Stimulated activated CD8-positive, alpha-beta memory T cell treated with anti-CD3 and anti-CD28 coated beads, Interleukin-7, amount 100 ng/mL, for 48 hours (primary cell): ENCODE measurements at places on chromosomes 4 and X.

GRCh38 chrX:9635803-9636202 lies 129.8 kb downstream of the GPR143 start:
- no peak for DNase-seq

- DNase-seq: no peak
Measured at GRCh38 chr4:122639181-122639580, 18.3 kb upstream of the IL21 start.

DNA sequence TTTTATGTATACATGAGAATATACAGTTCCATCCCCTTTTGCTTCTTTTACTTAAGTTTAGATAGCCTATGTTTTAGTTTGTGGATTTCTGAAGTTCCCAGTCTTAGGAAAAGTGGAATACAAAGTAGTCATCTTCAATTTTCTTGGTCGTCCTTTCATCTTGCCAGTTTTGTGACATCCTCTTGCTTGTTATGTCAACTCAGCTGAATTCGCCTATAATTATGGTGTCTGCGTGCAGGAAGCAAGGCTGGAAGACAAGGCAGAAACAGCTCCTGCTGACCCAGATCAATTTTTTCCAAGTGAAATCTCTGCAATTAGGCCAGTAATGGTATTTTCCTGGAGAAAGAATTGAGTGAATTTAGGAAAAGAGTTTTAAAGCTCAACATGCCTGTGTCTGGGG lies 28.1 kb upstream of the NYX start:
- no peak for DNase-seq

GRCh38 chrX:66167431-66167830 lies 3.4 kb downstream of the HEPH start:
- DNase-seq: no peak

GRCh38 chr4:74822603-74823002 lies 28.3 kb upstream of the BTC start:
- no peak for DNase-seq

GRCh38 chr4:78666830-78667258 lies 109.3 kb upstream of the BMP2K start:
- DNase-seq: no peak

- DNase-seq: no peak
Measured at GRCh38 chrX:39819921-39820849, 277.6 kb downstream of the BCOR start.

DNA sequence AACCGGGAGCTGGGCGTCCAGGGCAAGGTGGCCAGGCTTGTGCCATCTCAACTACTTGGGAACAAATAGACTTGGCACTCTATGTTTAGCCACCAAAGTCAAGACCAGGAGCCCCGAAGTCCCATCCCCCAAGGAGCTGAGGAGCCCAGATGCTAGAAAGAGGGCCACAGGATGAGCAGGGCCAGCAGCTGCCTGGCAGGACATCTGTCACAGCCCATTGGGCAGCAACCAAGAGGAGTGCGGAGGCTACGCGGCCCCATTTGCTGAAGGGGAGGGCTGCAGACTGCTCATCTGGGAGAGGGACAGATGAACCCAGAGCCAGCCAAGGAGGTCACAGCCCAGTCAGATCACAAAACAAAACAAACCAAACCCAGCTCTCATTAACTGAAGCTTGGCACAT lies 22.9 kb upstream of the SOWAHD start:
- DNase-seq: no peak

GRCh38 chr4:136400829-136401228 lies 1131.5 kb downstream of the PCDH18 start:
- no peak for DNase-seq

DNA sequence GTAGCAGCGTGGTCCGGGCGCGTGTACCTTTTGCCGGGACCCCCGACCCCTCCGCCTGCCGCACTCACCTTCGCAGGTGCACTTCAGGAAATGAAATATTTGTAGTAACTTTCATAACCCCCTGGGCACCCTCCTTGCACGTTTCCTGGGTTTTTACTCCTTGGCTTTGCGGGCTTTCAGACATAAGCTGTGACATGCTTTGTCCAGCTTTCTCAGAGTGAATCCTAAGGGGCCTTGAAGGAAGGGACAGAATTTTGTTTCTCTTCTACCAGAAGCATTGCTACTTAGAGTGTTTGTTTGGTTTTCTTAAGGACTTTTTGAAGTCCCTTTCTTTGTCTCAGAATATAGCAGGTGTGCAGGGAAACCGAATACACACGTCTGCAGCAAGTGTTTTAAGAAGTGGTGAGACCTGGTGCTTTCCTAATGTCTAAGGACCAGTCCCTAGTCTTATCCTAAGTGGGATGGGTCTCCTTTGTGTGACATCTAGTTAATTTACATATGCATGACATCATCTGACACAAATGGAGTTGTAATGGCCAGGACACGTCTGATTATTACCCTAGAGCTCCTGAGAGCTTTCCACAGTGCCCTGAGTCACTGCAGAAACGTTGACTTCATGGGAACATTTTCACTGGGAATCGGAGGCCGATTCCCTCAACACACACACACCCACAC lies 1.3 kb downstream of the FAM149A start:
- no peak for DNase-seq

DNA sequence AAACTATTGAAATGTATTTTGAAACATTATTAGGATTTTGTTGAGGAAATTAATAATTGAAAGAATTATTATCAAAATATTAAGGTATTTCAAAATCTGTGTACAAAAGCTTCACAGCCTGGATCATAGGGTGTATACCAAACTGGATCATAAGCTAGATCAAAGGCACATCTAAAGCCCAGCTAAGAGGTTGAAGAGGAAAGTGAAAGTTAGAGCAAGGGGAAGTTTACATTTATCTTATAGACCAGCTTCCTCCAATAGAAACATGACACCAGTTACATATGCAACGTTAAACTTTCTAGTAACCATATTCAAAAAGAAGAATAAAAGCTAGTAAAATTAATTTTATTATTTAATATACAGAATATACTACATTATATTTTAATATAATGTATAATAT lies 227.2 kb upstream of the BMP3 start:
- no peak for DNase-seq

DNA sequence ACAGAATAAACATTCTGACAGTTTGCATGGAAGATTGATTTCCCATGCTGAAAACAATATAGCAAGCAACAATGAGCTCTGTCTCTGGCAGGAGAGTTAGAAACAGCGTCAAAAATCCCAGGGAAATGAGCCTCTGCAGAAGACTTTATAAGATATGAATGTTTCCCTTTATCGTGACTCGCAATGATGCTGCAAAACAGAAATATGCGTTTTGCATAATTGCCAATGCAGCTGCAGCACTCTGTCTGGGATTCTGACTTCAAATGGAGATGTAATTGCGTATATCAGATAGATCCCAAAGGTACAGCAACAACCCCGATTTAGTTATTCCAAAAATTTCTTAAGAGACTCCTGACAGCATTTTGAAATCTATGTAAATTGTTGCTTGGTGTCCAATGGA lies 702.4 kb upstream of the EPHA5 start:
- DNase-seq: no peak

DNA sequence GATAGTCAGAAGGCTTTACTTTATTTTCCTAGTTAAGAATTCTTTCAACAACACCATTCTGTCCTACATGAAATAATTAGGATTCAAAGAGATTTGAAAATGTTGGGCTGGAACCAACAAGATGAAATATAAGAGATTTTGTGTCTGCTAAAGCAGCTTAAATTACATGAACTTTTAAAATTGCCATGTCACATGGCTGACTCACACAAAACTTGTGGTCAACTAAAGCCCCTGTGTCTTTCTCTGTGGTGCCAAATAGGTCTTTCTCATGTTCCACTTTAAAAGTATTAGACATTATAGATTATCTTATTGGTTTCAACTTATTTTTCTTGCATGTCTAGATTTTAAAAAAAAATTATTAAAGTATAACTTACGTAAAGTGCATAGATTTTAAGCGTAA lies 60.8 kb upstream of the FHL1 start:
- no peak for DNase-seq

- DNase-seq: no peak
Measured at GRCh38 chrX:25175743-25176142, 160.0 kb upstream of the ARX start.

GRCh38 chr4:186932196-186932595 lies 208.5 kb upstream of the FAT1 start:
- DNase-seq: no peak

DNA sequence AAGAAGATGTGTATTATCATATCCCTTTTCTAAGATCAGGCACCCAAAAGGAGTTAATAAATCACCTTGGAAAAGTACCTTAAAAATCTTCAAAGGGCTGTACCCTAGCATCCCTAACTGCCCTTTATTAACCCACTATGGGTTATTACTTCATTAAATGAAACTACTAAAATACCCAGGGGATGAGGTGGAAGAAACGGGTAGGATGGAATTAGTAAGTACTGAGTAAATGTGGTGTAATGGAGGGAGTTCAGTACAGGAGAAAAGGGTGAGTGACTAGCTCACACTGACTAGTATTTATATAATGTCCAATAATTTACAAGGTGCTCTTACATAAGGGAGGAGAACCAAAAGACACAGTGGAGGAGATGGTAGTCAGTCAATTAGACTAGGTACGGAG lies 51.0 kb upstream of the RASGEF1B start:
- no peak for DNase-seq

DNA sequence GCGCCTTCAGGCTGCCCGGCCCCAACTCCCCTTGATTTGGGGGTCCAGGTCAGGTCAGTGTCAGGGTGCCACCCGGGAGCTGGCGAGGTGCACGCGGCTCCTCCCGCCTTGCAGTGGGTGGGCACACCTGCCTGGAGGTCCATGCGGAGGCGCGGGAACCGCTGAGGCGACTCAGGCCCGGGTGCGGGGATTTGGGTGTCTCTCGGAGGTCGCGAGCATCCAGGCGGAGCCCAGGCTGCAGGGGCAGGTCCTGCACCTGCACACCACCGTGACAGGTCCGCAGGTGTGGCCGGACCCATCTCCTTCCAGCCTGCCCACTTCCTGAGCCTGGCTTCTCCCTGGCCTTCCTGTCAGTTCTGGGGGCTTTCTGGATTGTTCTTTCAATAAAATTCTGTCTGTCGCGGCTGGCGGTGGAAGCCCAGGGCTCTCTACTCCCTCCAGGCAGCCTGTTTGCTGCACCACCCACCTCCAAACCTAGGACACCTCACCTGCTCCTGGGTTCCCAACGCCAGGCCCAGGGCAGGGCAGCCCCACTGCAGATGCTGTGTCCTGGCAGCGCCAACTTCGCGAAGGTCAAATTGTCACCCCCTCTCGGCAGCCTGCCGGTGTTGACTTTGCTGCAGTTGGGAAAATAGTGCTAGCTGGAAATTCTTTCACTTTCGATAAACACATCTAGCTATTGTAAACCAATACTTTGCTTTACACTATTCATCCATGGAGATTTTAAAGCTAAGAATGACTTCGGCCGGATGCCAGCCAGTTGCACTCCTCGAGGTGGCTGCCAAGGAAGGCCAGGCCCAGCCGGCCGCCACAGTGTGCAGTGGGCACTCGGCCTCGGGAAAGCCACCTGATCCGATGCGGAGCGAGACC lies 35.9 kb downstream of the FGFRL1 start:
- DNase-seq: no peak

GRCh38 chr4:176307666-176307930 lies 12.2 kb upstream of the SPCS3 start:
- DNase-seq: no peak

GRCh38 chrX:108312957-108313356 lies 125.3 kb downstream of the COL4A6 start:
- no peak for DNase-seq

DNA sequence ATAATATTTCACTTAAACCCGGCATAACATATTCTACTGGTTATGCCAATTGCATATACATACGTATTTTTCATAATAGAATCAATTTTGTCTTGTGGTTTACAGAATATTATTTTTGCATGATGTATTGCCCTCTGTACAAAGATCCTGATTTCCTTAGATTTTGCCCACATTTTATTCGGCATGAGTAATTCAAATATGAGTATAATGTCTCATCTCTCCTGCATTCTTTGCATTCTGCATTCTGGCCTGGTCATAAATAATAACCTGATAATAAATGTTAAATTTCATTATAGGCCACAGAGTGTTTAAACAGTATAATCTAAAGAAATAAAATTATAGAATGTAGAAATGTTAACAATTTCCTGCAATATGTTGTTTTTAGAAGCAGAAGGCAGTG lies 205.3 kb downstream of the TLL1 start:
- DNase-seq: no peak

DNA sequence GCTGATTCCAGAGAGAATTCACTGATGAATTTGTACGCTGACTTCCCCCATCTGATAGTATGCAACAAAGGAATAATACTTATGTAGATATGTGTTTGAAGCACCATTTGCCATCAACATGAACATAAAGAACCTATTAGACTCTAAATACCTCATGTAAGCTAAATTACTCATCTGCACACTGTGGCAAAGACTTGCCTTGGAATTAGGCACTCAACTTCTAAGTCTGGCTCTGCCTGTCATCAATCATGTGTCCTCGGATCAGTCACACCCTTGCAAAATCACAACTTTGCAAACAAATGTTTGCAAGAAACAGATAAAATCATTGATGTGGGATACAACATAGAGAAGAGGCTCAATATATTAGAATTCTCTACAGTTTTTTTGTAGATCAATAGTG lies 169.9 kb upstream of the LDB2 start:
- DNase-seq: no peak

- no peak for DNase-seq
Measured at GRCh38 chr4:34800953-34801352, 1443.4 kb downstream of the ARAP2 start.

DNA sequence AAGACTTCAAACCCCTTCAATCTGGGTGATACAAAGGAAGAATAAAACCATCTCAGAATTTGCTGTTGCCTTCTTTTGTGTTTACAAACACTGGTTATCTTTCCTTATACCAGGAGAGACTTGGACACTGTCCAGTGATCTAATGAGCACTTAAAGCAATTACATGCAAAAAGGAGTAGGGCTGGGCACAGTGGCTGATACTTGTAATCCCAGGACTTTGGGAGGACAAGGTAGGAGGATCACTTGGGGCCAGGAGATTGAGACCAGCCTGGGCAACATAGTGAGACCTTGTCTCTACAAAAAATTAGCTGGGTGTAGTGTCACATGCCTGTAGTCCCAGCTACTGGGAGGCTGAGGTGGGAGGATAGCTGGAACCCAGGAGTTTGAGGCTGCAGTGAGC lies 95.7 kb upstream of the DRD5 start:
- no peak for DNase-seq

- no peak for DNase-seq
Measured at GRCh38 chrX:23509256-23509655, 158.0 kb upstream of the PRDX4 start.

DNA sequence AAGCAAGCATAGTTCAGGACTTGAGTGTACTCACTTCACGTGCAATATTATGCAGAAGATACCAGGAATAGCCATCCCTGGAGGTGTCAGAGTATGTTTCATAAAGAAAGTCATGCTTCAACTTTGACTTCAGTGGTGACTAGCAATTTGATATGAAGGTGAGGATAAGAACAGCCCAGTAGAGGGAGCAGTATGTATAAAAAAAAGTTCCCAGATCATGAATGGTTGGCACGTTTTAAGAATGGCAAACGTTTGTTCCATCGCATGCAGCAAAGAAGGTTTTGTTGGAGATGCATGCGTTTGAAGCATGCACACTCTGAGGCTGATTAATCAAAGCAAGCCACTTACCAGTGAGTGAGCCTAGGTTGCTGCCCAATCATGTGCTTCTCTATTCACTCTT lies 33.5 kb upstream of the SLITRK4 start:
- no peak for DNase-seq
